Glutamatergic neuron (in vitro differentiated cells): ENCODE measurements at places on chromosomes 6 and 20. TPM values are rescaled to one million over a fixed set of nuclear protein-coding genes. Genes with fewer than 3 reads are reported as not detected.

The HCRTR2 gene
- not detected for total RNA-seq

The DEFB124 gene
- not detected for total RNA-seq

The VIP gene
- total RNA-seq, result not detected

The HLA-DPA1 gene
- total RNA-seq, result 1.0 TPM

The PSORS1C2 gene
- total RNA-seq, result 0.49 TPM

GRCh38 chr20:63843778-63844177 lies 12.7 kb upstream of the ZBTB46 start:
- H3K27ac ChIP-seq, result peak overlapping the region; percentile 28
- no peak for DNase-seq
- H3K36me3 ChIP-seq, result no peaks in the 10 kb centered on the region
- peaks cover 9% of the 10 kb centered on the region for H3K27me3 ChIP-seq
- H3K4me1 ChIP-seq, result peaks cover 6% of the 10 kb centered on the region

DNA sequence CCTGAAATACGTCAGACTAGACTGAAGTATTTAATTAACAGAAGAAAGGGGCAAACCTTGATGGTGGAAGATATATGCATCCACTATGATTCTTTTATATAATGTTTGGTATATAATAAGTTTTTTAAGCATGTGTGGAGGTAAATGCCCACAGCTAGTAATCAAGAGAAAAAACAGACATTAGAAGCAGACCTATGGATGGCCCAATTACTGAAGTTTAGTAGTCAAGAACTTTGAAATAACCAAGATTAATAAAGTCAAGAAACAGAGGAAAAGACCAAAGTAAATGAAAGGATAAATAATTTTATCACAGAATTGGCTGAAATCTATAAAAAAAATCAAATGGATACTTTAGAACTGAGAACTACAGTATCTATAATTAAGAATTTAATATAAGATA lies 15.3 kb downstream of the TTI1 start:
- peaks cover 12% of the 10 kb centered on the region for H3K36me3 ChIP-seq
- DNase-seq, result no peak
- no peaks in the 10 kb centered on the region for H3K27me3 ChIP-seq
- no peak overlapping the region for H3K27ac ChIP-seq

- DNase-seq, result no peak
- H3K4me3 ChIP-seq, result no peak overlapping the region
These were observed 29.4 kb upstream of the RNF8 start for GRCh38 chr6:37324131-37325033.

DNA sequence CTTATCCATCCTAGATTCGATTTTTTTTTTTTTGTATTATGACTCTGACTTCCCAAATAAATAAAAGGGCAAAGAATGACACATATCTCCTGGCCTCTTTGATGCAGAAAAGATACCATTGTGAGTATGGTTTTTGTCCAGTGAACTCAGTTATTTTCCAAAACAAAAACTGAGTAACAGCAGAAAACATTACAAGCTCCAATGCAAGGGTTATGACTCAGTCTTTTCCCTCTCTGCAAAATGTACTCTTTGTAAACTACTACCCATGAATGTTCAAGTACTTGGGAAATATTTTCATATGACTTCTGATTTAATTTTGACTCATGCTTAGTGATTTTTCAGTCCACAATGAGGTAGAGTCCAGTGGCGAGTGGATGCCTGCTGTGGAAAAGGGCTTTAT lies 355.3 kb downstream of the RNF144B start:
- no peaks in the 10 kb centered on the region for H3K27me3 ChIP-seq
- no peaks in the 10 kb centered on the region for H3K4me1 ChIP-seq
- no peak overlapping the region for H3K27ac ChIP-seq
- DNase-seq, result no peak
- no peaks in the 10 kb centered on the region for H3K36me3 ChIP-seq

- H3K27ac ChIP-seq, result no peak overlapping the region
- no peak overlapping the region for H3K4me3 ChIP-seq
- no peaks in the 10 kb centered on the region for H3K27me3 ChIP-seq
These were observed 340.0 kb upstream of the JAG1 start for GRCh38 chr20:11013801-11014200.

DNA sequence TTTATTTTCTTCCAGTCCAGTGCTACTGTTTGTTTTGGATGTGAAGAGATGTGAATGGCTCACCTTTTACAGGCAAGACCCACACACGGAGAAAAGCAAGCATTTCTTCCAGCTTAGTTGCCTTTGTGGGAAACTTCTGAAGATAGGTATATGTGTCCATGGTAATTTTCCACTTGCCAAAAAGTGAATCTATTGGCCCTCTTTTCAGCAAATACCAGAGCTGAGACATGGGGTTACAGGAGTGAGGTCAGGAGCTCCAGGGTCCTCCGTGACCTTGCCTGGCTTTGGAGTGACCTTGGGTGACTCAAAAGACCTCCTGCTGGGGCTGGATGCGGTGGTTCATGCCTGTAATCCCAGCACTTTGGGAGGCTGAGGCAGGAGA lies 166.7 kb downstream of the SCML4 start:
- no peak for DNase-seq
- H3K4me3 ChIP-seq, result no peak overlapping the region
- H3K36me3 ChIP-seq, result peaks cover 1% of the 10 kb centered on the region

GRCh38 chr6:39830444-39830843 lies 38.3 kb downstream of the DAAM2 start:
- no peak overlapping the region for H3K27ac ChIP-seq
- H3K36me3 ChIP-seq, result no peaks in the 10 kb centered on the region
- peaks cover 3% of the 10 kb centered on the region for H3K27me3 ChIP-seq
- H3K4me3 ChIP-seq, result no peak overlapping the region
- no peak for DNase-seq

- no peak overlapping the region for H3K4me3 ChIP-seq
- H3K4me1 ChIP-seq, result no peaks in the 10 kb centered on the region
- no peaks in the 10 kb centered on the region for H3K27me3 ChIP-seq
- DNase-seq, result no peak
These were observed 23.0 kb downstream of the ABRACL start for GRCh38 chr6:139051396-139052060.

DNA sequence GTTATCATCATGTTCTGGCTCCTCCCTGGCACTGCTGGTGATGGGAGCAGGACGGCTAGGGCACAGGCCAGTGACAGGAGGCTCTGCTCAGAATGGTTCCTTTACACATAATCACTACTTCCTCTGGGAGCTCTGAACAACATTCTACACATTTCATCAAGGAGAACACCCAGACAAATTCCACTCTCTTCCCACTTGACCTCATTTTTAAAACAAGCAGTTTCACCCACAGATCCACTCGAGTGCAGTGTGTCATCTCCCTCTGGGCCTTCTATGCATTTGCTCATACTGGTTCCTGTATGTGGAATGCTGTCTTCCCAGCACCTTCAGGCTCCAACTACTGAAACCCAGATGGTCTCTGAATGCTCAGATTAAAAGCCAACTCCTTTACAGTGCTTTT lies 84.8 kb downstream of the ELOVL5 start:
- H3K4me1 ChIP-seq, result no peaks in the 10 kb centered on the region
- H3K27me3 ChIP-seq, result no peaks in the 10 kb centered on the region
- H3K27ac ChIP-seq, result no peak overlapping the region
- peaks cover 1% of the 10 kb centered on the region for H3K36me3 ChIP-seq

- H3K36me3 ChIP-seq, result peaks cover 10% of the 10 kb centered on the region
- no peak overlapping the region for H3K4me3 ChIP-seq
- peaks cover 7% of the 10 kb centered on the region for H3K4me1 ChIP-seq
These were observed 170.1 kb downstream of the TFAP2C start for GRCh38 chr20:56799187-56799586.

DNA sequence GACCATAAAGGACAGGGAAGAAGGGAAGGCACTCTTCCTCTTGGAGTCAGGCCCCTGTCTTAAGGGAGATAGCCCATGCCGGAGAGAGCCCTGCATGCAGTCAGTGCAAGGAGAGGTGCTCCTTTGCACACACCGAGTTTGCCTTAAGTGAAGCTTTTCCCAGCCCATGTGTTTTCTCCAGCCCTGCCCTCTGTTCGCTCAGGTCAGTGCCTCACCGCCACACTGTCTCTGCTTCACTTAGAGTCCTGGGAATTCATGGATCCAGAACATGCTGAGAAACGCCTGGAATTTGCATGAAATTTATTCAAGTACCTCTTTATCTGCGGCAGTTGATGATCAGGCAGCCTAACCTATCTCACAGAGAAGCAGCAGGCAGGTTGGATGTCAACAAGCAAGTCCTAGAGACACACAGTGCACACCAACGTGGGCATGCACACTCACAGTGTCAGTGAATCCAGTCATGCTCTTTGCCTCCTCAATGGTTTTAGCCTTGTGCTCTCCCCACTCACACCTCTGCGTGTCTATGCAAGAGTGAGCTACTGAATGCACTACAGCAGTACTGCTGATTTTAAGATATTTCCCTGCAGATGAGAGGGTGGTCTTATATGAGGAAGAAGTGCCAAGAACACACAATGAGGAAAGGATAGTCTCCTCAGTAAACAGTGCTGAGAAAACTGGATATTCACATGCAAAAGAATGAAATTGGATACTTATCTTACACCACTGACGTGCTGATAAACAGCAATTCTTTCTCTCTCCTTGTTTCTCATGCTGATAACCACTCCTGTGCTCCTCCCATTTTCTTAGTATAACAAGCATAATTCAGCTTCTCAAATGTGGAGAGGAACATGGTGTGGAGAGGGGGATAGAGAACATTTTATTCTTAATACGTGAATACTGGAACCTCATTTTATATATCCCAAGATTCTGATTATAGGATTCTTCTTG lies 295.1 kb upstream of the CDYL start:
- peaks cover 15% of the 10 kb centered on the region for H3K4me1 ChIP-seq
- H3K36me3 ChIP-seq, result peaks cover 17% of the 10 kb centered on the region
- peaks cover 5% of the 10 kb centered on the region for H3K27me3 ChIP-seq
- DNase-seq, result no peak
- H3K4me3 ChIP-seq, result no peak overlapping the region

DNA sequence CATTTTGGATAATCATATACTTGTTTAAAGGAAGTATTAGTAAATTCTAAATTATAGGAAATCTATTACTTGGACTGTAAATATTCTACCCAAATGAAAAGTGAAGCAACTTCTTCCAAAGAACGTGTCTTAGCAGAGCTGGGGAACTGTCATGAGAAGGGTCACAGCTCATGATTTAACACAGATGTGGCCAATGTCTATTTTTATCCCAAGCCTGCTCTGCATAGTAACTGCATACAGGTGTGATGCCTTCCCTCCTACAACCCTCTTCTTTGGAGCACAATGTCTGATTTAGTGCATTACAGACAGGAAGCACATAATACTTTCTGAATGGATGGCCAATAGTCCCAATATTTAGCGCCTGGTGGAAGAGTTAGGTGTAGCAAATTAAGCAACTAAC lies 138.7 kb upstream of the THEMIS start:
- DNase-seq, result no peak
- H3K36me3 ChIP-seq, result no peaks in the 10 kb centered on the region
- no peaks in the 10 kb centered on the region for H3K27me3 ChIP-seq
- H3K4me1 ChIP-seq, result no peaks in the 10 kb centered on the region

- no peak overlapping the region for H3K4me3 ChIP-seq
- H3K27me3 ChIP-seq, result no peaks in the 10 kb centered on the region
- no peaks in the 10 kb centered on the region for H3K36me3 ChIP-seq
- peaks cover 7% of the 10 kb centered on the region for H3K4me1 ChIP-seq
These were observed 80.1 kb downstream of the ADGRG6 start for GRCh38 chr6:142381845-142382378.

DNA sequence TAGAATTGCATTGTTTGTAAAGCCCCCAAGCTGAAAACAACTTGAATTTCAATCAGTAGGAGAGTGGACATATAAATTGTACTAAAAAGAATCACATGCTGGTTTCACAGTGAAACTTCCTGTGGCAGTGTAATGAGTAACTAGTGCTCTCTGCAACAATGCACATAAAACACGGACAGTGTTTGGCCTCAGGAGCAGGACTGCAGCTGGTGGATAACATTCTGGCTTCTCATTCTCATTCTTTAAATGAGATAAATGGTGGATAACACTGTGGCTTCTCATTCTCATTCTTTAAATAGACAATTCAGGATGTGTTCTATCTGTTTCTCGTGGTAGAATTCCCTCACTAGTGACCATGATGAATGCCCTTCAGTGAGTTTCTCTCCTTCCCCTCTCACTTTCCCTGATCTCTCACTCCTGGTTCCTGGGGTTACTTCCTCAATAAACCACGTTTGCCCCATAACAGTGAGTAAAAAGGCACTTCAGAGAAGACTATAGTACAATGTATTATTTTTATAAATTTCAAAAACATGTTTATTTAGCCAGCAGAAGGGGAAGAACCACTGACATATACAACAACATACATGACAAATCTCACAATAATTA lies 59.9 kb downstream of the SLC22A2 start:
- DNase-seq, result no peak
- no peaks in the 10 kb centered on the region for H3K27me3 ChIP-seq
- no peaks in the 10 kb centered on the region for H3K4me1 ChIP-seq
- no peak overlapping the region for H3K27ac ChIP-seq
- no peak overlapping the region for H3K4me3 ChIP-seq

GRCh38 chr20:36370991-36371790 lies 65.1 kb downstream of the DLGAP4 start:
- no peak overlapping the region for H3K27ac ChIP-seq
- no peak for DNase-seq
- no peaks in the 10 kb centered on the region for H3K27me3 ChIP-seq
- no peaks in the 10 kb centered on the region for H3K4me1 ChIP-seq

GRCh38 chr20:23446505-23446904 lies 6.2 kb downstream of the CST11 start:
- H3K27me3 ChIP-seq, result peaks cover 9% of the 10 kb centered on the region
- H3K4me1 ChIP-seq, result no peaks in the 10 kb centered on the region
- H3K36me3 ChIP-seq, result no peaks in the 10 kb centered on the region
- no peak overlapping the region for H3K4me3 ChIP-seq
- DNase-seq, result peak; percentile 86

- DNase-seq, result no peak
- no peak overlapping the region for H3K27ac ChIP-seq
- no peaks in the 10 kb centered on the region for H3K27me3 ChIP-seq
- no peaks in the 10 kb centered on the region for H3K4me1 ChIP-seq
These were observed 154.9 kb downstream of the ALDH8A1 start for GRCh38 chr6:134795001-134795400.

GRCh38 chr20:63061771-63062100 lies 55.0 kb upstream of the BHLHE23 start:
- H3K4me3 ChIP-seq, result peak overlapping the region; percentile 43
- H3K27ac ChIP-seq, result peak overlapping the region; percentile 60
- DNase-seq, result peak; percentile 3
- peaks cover 8% of the 10 kb centered on the region for H3K36me3 ChIP-seq
- peaks cover 6% of the 10 kb centered on the region for H3K4me1 ChIP-seq
